ENCODE measurements at places on chromosomes 12 and 14. TPM values are rescaled to one million over a fixed set of nuclear protein-coding genes. Genes with fewer than 3 reads are reported as not detected.

The TAS2R50 gene
- total RNA-seq = 0.60 TPM

- DNase-seq = no peak
- H3K27me3 ChIP-seq = peaks cover 18% of the 10 kb centered on the region
- H3K36me3 ChIP-seq = no peaks in the 10 kb centered on the region
- no peak within 1 kb of the TSS for H3K27ac ChIP-seq
- H3K4me3 ChIP-seq = no peak within 1 kb of the TSS
Observed at GRCh38 chr14:91867316-91867988, at the start of gene TC2N. Gene TC2N, minus strand, starts transcription at chr14:91867536. Its CDS starts 53,767 bp downstream, at chr14:91813769.

- H3K4me3 ChIP-seq = no peak overlapping the region
- H3K4me1 ChIP-seq = peaks cover 5% of the 10 kb centered on the region
- H3K27me3 ChIP-seq = no peaks in the 10 kb centered on the region
- no peaks in the 10 kb centered on the region for H3K36me3 ChIP-seq
- no peak for DNase-seq
Observed at GRCh38 chr12:40058721-40059190, 47.1 kb downstream of the SLC2A13 start.

The NANOG gene
- 0.16 TPM for total RNA-seq

- no peaks in the 10 kb centered on the region for H3K27me3 ChIP-seq
- no peaks in the 10 kb centered on the region for H3K36me3 ChIP-seq
- DNase-seq = no peak
- H3K4me3 ChIP-seq = no peak overlapping the region
Observed at GRCh38 chr14:29527286-29527685, 400.4 kb downstream of the PRKD1 start.

The LMNTD1 gene
- not detected for total RNA-seq

DNA sequence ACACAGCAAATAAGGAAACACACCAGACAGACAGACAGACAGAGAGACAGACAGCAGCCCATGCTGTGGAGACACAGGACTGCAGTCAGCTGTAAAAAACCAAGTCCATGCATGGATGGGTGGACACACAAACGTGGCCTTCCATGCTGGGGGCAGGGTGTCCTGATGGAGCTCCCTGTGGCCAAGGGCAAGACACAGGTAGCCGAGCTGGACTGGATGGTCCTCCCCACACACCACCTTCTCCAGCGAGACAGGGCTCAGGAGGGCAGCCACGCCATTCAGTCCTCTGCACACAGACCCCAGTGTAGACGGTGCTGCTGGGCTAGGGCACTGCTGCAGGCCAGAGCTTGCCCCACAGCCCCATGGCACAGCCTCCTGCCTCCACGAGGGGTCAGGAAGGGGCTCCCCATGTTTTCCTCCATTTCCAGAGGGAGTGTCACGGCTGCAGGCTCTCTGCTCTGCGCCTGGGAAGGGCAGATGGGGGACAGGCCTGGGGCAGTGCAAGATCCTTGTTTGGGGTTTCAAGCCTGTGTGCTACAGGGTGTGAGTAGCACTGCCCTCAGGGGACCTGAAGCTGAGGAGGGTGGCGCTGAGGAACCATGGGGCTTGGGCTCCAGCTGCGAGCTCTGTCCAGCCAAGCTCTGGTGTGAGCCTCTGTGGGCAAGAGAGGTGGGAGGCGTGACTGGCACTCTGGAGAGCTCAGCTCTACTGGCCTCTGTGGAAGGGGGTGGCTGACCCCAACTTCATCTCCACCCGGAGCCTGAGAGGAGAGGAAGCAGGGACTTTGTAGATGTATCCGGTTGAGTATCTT, 67.9 kb downstream of the GALNT9 start:
- no peaks in the 10 kb centered on the region for H3K27me3 ChIP-seq
- no peak overlapping the region for H3K4me3 ChIP-seq
- H3K27ac ChIP-seq = no peak overlapping the region
- DNase-seq = no peak
- H3K4me1 ChIP-seq = no peaks in the 10 kb centered on the region
- no peaks in the 10 kb centered on the region for H3K36me3 ChIP-seq

The SLC25A47 gene
- not detected for total RNA-seq

All from astrocyte (in vitro differentiated cells and primary cell).